ENCODE measurements at places on chromosomes 5 and 9. TPM values are rescaled to one million over a fixed set of nuclear protein-coding genes. Genes with fewer than 3 reads are reported as not detected.

Gene GLRA1
- total RNA-seq: not detected

Gene SLC4A9
- not detected for total RNA-seq

Gene SH3RF2
- total RNA-seq: 0.59 TPM

Gene HAVCR1
- total RNA-seq: not detected

Gene CD14
- total RNA-seq: 0.60 TPM

Gene SHROOM1
- total RNA-seq: 13.9 TPM

Gene CENPP
- 8.7 TPM for total RNA-seq

Gene CCDC112
- total RNA-seq: 5.8 TPM

Gene GFI1B
- total RNA-seq: not detected

Gene PTGDS
- not detected for total RNA-seq

Gene GLRX
- 36.0 TPM for total RNA-seq

Gene CETN3
- 12.5 TPM for total RNA-seq

Gene PLAC8L1
- not detected for total RNA-seq

Gene PCDHGC3
- 18.0 TPM for total RNA-seq

Gene COL5A1
- total RNA-seq: 10.1 TPM

Gene TMEM245
- 32.9 TPM for total RNA-seq

Gene TMEFF1
- 19.6 TPM for total RNA-seq

Gene HSPB3
- not detected for total RNA-seq

All from mammary microvascular endothelial cell (primary cell).